ENCODE measurements at places on chromosomes 1 and 21.

- DNase-seq, result no peak
Observed at GRCh38 chr21:42253466-42253865, 34.5 kb downstream of the ABCG1 start.

GRCh38 chr1:24201941-24202440 lies 14.9 kb upstream of the IFNLR1 start:
- peak; percentile 93 for DNase-seq

DNA sequence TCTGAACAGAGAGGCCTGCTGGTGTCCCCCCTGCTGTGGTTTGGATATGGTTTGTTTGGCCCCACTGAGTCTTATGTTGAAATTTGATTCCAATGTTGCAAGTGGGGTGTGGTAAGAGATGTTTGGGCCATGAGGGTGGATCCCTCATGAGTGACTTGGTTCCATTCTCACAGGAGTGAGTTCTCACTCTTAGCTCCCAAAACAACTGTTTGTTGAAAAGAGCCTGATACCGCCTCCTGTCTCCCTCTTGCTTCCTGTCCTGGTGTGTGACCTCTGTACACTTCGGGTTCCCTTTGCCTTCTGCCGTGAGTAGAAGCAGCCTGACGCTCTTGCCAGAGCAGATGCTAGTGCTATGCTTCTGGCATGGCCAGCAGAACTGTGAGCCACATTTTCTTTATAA lies 60.5 kb downstream of the C21orf91 start:
- DNase-seq, result no peak

DNA sequence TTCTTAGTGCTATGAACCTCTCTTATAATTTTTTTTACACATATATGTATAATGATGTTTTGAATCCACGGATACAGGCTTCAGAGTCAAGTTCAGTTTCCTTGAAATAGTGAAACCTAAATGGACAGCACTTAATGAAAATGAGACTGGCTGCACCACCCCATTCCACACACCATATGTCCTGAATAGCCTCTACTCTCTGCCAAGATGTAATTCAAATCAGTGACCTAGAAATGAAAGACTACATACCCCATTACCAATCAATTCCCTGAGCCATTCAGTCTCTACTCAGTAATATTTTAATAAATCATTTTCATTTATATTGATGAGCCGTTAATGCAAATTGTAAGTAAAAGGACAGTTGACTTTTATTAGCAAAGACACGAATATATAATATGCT lies 614.9 kb upstream of the TMPRSS15 start:
- DNase-seq, result no peak

DNA sequence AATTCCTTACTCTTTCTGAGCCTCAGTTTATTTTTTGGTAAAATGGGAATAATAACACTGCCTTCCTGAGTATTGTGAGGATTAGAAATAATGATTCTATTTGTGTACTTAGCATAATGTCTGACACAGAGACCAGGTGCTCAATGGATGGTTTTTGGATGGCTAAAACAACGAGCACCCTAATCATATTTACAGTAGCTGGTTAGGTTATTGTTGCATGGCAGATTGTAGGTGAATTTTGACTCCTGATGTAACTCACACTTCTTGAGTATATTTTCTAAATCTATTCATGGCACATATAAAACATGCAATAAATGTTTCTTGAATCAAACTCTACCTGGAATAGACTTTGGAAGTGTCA lies 11.9 kb upstream of the DUSP10 start:
- no peak for DNase-seq

GRCh38 chr1:162020150-162020549 lies 3.5 kb downstream of the OLFML2B start:
- DNase-seq, result no peak

DNA sequence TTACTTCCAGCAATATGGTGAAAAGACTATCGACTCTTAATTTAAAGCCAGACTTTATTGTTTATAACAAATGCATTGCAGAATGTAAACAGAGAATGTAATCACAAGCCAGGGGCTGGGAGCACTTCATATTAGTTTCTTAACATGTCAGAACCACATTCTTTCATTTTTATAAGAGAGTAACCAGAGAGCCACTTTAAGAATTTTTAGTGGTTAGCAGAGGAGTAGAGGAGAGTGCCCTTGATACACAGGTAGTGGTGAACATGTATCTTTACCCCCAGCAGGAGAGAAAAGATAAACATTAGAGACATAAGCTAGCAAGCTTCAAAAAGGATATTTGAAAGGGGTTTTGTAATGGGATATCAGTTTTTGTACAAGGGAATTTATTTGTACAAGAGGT lies 11.1 kb downstream of the AMY2B start:
- DNase-seq, result no peak

DNA sequence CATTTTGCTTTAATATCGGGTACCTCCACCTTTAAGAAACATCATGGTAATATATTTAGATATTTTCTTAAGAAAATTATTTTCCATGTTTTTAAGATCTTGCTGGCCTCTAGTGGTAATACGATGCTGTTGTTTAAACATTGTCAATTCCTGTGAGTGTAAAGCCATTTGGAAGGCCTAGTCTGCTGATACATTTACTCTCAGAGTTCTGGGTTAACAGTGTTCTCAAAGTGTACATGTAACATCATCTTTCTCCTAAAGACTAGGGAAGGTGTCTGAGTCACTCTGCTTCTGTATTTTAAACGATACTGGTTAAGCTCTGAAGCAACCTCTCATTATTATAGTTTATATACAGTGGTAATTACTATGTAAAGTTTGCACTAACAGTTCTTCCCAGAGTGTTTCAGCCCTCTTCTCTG lies 189.1 kb downstream of the RASAL2 start:
- peak; percentile 54 for DNase-seq

DNA sequence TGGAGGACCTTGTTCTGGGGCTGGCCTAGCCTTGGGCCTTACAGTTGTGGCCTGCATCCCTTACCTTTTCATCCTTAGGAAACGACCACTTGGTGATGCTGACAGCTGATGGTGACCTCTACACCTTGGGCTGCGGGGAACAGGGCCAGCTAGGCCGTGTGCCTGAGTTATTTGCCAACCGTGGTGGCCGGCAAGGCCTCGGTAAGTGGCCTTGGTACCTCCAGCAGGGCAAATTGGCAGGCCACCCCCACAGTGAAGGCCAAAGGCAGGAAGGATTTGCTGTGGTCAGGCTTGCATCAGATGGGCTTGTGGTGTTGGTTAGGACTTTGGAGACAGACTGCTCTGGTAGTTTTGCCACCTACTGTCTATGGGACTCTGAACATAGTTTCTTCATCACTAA lies 17.7 kb upstream of the TRNAU1AP start:
- DNase-seq, result no peak

- DNase-seq, result no peak
Observed at GRCh38 chr1:9350013-9350908, 57.6 kb downstream of the SPSB1 start.

GRCh38 chr21:17491716-17492414 lies 21.0 kb upstream of the CXADR start:
- DNase-seq, result peak; percentile 94

DNA sequence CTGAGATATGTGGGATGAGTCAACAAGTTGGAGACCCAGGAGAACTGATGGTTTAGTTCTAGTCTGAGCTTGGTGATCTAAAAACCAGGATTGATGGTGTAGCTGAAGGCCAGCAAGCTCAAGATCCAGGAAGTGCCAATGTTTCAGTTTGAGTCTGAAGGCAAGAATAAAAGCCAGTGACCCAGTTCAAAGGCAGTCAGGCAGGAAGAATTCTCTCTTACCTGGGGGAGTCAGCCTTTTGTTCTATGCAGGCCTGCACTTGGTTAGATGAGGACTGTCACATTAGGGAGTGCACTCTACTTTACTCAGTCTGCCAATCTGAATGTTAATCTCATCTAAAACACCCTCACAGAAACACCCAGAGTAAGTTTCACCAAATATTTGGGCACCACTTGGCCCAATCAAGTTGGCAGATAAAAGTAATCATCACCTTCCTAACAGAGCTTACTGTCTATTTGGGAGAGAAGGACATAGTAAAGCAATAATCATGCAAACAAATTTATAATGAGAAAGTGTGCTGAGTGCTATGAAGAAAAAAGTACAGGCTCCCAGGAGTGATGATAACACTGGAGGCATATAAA lies 63.4 kb downstream of the TSEN15 start:
- no peak for DNase-seq

- no peak for DNase-seq
Observed at GRCh38 chr1:226019572-226019971, 20.4 kb upstream of the SDE2 start.

- DNase-seq, result no peak
Observed at GRCh38 chr1:38296047-38296446, 249.5 kb upstream of the POU3F1 start.

- peak; percentile 54 for DNase-seq
Observed at GRCh38 chr1:109993885-109994284, 9.3 kb downstream of the AHCYL1 start.

- DNase-seq, result peak; percentile 59
Observed at GRCh38 chr1:72435025-72435424, 152.7 kb upstream of the NEGR1 start.

DNA sequence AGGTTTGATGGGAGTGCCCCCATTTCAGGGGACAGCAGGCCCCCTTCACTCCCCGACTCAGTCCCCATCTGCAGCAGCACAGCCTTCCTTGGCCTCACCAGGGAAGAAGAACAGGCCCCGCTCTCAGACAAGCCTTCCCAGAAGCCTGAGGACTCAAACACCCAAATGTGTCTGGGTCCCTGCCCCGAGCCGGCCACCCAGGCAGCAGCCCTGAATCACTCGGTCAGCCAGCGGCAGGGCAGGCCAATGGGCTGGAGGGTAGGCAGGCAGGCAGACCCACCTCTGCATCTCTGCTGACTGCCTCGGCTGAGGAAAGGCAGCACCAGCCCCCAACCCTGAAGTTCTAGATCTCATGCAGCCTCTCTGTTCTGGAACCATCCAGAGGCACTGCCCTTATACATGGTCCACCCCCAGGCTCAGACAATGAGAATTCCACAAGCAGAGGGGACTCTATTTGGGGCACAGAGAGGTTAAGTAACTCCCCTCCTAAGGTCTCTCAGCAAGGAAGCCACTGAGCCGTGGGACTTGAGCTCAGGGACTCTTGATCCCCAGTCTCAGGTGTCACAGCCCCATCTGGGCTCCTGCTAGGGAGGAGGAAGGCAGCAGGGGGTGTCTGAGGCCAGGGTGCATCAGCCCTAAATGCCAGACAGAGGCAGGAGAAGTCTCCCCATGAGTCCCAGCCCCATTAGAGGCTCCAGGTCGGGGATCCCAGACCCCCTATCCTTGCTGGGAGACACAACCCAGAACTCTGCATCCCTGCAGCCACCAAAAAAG lies 33.2 kb upstream of the RUNX3 start:
- no peak for DNase-seq

- no peak for DNase-seq
Observed at GRCh38 chr1:224742349-224742748, 126.2 kb downstream of the CNIH3 start.

- DNase-seq, result no peak
Observed at GRCh38 chr1:209354840-209355165, 228.7 kb upstream of the CAMK1G start.

GRCh38 chr1:166944186-166944967 lies 31.0 kb downstream of the ILDR2 start:
- peak; percentile 90 for DNase-seq

DNA sequence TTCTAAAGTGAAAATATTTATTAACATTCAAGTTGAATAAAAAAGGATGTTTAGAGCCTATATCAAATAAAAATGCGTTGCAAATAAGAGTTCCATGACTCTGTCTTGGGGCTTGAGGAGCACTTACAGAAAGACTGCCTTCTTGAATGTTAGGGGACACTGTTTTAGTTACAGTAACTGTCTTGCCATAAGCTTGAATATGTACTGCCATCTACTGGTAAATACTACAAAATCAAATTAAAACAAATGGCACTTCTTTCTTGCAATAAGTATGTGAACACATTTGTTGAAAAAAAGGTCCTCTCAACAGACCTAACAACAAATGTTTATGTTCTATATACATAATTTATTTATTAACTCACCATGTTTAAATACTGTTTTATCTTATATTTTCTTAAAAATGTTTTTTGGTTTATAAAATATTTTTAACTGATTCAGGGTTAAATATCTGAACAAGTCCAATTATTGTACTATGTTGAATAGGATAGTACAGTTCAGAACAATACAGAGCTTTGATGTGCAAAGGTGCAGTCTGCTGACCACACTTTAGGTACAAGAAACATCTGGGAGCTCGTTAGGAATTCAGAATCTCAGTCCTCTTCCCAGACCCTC lies 199.5 kb downstream of the LRRIQ3 start:
- no peak for DNase-seq

GRCh38 chr1:76746206-76746605 lies 121.1 kb upstream of the ST6GALNAC5 start:
- no peak for DNase-seq

DNA sequence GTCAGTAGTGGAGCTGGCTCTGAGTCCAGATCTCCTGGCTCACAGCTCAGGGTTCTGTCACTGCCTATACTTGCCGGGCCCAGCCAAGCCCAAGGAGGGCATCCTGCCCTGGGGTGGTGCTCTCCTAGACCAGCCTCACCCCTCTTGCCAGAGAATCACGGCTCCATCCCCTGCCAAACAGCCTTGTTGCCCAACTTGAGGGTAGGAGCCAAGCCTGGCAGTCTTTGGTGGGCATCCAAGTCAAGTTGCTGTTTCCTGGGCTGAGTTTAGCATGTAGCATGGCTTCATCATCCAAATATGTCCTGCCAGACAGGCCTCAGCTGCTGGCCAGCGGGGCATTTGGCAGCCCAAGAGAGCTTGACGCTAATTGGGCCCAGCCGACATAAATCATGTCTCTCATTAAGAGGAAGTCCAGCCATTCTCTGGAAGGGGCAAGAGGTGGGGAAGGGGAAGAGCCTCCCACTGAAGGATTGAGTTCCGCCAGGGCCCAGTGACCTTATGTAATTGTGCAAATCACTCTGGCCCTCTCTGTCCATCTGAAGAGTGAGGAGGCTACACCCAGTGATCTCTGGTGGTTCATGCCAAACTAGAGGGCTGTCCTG lies 22.6 kb upstream of the TRABD2B start:
- DNase-seq, result peak; percentile 71

GRCh38 chr1:16017461-16018303 lies at the start of gene HSPB7:
Gene HSPB7, minus strand, starts transcription at chr1:16018043. Its CDS starts 80 bp downstream, at chr1:16017963.
- DNase-seq, result peak; percentile 57

GRCh38 chr1:156523801-156524480 lies 23.4 kb upstream of the MEF2D start:
- DNase-seq, result no peak

DNA sequence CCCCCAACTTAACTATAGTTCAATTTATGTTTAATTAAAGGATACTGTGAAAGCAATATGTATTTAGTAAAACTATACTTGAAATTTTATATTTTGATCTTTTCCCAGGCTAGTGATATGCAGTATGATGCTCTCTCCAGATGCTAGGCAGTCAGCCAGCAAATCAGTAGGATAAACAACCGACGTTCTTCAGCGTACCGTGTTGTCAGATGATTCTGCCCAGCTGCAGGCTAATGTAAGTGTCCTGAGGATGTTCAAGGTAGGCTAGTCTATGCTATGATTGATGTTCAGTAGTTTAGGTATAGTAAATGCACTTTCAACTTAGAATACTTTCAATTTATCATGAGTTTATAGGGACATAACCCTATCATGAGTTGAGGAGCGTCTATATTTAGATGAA lies 762.6 kb downstream of the MRPL39 start:
- no peak for DNase-seq

GRCh38 chr1:31373056-31373896 lies at the start of gene FABP3:
Gene FABP3, minus strand, starts transcription at chr1:31373076. Its CDS starts 62 bp downstream, at chr1:31373014.
- no peak for DNase-seq

- peak; percentile 25 for DNase-seq
Observed at GRCh38 chr21:45421071-45421845, 16.3 kb downstream of the COL18A1 start.

GRCh38 chr21:24372506-24372905 lies 1234.8 kb downstream of the MRPL39 start:
- DNase-seq, result no peak

All from NCI-H226 (cell line).